ENCODE measurements at places on chromosomes 13 and 19.

GRCh38 chr19:11347546-11348039 lies 1.3 kb downstream of the CCDC159 start:
- DNase-seq = no peak

GRCh38 chr13:64429691-64430090 lies 2800.4 kb downstream of the PCDH9 start:
- DNase-seq = no peak

- no peak for DNase-seq
Observed at GRCh38 chr19:17797424-17798201, 2.7 kb downstream of the B3GNT3 start.

GRCh38 chr13:32951580-32951979 lies 64.6 kb upstream of the KL start:
- no peak for DNase-seq

GRCh38 chr19:5103061-5103701 lies 134.3 kb downstream of the KDM4B start:
- DNase-seq = no peak

- DNase-seq = no peak
Observed at GRCh38 chr13:90768116-90768515, 579.4 kb upstream of the MIR17HG start.

DNA sequence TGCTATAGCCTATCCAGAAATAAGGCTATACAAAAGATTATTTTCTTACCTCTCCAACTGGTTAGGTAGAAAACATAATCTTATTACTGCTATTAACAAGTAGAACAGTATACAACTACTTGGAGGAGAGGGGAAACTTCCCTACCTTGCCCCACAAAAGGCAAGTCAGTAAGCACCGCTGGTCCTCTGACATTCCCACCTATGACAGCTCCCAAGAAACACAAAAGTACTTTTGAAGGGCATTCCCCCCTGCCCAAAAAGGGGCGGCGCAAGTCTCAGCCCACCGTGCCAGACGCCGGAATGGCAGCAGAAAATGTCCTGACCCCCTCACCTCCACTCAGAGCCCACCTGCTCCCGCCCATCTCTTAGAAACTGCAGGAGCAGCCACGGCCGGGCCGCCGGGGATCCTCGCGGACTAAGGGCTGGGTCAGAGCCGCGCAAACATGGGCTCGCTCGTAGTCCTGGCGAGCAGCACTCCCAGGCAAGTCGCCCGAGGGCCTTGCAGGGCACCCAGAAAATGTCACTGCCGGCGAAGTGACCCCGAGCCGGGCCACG lies 437 bp downstream of the SUCLA2 start:
- DNase-seq = no peak

DNA sequence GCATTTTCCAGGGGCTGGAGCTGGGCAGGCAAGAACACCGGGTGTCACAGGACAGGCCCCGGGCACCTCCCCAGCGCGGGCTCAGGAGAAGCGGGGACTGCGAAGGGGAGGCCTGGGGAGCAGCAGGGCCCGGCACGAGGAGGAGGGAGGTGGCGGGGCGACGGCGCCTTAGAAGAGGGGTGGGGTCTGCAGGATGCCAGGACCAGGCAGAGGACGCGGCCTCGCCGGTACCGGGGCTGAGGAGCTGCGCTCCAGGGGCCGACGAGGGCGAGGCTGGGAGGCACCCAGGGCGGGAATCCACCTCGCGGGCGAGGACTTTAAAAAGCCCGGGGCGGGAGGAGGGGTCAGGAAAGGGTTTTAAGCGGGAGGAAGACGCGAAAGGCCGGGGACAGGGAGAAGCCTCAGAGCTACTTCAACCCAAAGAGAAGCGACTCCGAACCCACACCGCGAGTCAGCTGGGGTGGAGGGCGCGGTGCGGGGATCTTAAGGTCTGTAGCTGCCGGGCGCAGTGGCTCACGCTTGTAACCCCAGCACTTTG lies 665 bp downstream of the ZNF347 start:
- peak; percentile 34 for DNase-seq

DNA sequence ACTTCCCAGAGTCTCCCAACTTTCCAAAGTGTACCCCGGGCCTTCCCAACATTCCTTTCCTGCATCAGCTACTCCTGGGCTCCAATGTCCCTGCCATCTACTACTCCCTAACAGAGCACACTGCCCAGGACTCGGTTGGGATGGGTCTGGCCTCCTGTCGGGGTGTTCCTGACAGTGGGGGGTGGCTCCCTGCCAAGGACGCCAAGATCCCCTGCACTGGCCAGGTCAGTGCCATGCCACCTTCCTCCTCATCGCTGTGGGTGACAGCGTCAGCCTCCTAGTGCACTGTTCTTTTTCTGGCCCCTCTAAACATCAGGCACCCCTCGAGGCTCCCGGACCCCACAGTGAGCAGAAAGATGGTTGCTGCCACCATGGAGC lies 13.8 kb downstream of the EPS15L1 start:
- no peak for DNase-seq

DNA sequence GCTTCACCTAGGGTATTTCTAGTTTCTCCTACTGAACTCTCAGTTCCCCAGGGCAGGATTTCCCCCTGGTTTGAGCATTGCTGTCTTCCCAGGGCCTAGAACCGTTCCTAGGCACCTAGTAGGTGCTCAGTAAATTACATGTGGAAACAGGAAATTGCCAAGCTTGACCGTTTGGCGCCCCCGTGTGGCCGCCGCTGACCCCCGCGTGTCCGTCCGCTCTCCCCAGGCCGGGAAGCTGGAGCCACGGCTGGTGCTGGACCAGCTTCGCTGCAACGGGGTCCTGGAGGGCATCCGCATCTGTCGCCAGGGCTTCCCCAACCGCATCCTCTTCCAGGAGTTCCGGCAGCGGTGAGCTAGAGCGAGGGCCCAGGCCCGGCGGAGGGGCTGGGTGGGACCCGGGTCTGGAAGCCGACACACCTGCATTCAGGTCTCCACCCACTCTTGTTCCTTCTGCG lies 55.5 kb downstream of the MYH14 start:
- no peak for DNase-seq

DNA sequence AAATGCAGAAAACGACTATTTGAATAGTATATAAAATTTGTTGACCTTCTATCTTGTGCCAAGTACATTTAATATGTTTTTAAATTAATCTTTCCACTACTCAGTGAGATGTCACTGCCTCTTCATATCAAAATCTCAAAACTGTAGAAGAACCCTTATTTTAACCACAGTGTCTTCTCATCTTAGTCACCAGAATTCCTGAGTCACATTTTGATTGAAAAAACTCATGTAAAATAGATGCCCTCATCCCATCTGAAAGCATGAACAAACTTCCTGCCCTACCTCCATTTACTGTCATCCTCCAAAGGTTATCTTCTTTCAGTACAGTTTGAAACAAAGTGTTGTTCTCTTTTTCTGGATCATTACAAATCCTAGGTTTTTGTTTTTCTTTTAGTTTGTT lies 1215.4 kb downstream of the PCDH9 start:
- no peak for DNase-seq

- no peak for DNase-seq
Observed at GRCh38 chr13:113926951-113927660, 46.8 kb downstream of the C13orf46 start.

- DNase-seq = no peak
Observed at GRCh38 chr13:35764326-35765015, 288.0 kb upstream of the MAB21L1 start.

DNA sequence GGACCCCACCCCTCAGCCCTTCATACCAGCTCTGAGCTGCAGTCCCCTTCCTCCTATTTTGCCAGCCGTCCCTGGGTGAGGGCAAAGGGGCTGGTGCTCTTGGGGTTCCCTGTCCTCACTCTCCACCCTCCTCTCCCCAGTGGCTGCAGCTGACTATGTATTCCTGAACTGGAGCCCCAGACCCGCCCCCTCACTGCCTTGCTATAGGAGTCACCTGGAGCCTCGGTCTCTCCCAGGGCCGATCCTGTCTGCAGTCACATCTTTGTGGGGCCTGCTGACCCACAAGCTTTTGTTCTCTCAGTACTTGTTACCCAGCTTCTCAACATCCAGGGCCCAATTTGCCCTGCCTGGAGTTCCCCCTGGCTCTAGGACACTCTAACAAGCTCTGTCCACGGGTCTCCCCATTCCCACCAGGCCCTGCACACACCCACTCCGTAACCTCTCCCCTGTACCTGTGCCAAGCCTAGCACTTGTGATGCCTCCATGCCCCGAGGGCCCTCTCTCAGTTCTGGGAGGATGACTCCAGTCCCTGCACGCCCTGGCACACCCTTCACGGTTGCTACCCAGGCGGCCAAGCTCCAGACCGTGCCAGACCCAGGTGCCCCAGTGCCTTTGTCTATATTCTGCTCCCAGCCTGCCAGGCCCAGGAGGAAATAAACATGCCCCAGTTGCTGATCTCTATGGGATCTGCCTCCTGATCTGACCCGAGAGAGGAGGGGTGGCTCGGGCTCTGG lies 2.4 kb downstream of the COX7A1 start:
- DNase-seq = no peak

DNA sequence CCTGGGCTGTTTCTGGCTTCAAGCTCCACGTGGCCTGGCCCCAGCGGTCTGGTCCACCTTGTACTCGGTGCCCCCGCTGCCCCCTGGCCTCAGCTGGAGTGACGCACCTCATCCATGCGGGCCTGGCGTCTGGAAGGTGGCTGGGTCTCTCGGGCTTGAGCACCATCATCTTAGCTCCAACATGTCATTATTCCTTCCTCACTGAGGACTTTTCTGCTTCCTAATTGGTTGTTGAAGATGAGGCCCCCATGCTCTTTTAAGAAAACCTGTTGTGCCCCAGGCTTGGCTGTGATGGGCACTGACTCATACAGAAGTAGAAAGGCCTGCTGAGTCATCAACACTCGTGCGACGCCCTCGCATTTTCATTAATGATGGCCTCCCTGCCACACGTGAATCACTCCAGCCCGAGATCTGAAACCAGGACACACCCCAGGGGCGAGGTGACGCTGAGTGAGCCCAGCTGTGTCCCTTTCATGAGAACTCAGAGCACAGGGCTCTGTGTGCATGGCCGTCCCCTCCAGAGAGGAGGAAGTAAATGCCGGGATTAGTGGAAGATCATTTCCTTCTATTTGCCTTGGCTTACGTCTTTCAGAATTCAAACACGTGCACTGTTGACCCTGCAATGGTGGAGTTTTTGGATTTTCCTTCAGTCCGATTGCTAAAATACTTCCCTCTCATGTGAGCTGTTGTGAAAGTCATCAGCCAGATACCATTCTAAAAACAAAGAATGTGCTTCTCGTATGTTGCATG lies 14.0 kb upstream of the GJA3 start:
- peak; percentile 81 for DNase-seq

DNA sequence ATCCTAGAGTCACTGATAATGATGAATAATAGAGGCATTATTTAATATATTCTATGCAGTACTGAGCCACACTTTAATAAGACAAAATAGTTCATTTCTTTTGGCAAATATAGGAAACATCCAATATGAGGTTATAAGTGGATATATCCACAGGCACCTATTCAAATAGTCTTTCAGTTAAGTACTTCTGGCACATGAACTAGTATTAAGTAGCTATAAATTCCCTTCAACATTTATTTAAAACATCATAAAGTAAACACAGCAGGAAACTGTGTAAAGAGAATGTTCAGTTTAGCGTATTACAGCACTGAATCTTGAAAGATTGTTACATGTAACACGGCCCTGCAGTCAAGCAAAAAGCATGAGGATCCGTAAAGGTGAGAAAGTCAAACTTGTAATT lies 463.3 kb upstream of the KLF12 start:
- DNase-seq = no peak

DNA sequence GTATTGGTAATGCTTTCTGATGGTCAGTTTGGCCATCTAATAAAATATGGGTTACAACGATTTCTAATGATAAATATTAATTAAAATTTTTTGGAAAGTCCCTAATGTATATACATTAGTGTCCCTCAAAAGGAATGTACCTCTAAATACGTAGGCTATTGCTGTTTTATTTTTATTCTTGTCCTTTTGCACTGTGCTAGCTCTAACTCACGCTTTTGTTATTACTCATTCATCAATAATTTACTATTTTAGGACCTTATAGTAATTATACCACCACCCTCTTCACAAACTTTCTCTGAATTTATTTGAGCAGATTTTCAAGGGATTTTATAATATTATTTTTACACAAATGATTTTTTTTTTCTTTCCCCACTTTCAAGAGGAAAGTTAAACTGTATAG lies 795.9 kb upstream of the PCDH9 start:
- DNase-seq = no peak

- no peak for DNase-seq
Observed at GRCh38 chr19:12913011-12913561, 6.0 kb downstream of the SYCE2 start.

- DNase-seq = no peak
Observed at GRCh38 chr13:43122791-43123190, 99.4 kb downstream of the DNAJC15 start.

GRCh38 chr13:75787249-75787928 lies 151.3 kb downstream of the LMO7 start:
- DNase-seq = no peak

- no peak for DNase-seq
Observed at GRCh38 chr13:20607015-20607414, 40.1 kb downstream of the IFT88 start.

DNA sequence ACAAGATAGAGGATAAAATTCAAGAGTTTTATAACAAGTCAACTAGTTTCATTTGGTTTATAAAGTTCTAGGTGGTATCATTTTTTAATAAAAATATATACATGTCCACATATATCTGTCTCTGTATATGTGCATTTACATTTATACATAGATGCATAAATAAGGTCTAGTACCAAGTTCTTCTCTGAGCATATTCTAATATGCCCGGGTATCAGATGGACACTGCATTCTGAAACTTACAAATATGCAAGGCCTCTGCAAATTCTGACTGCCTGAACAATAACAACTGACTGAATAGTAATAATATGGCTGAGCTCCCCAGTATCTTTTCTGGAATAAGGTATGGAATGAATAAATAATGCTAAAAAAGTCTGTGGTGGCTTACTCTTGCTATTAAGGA lies 304.8 kb downstream of the KLF12 start:
- no peak for DNase-seq

DNA sequence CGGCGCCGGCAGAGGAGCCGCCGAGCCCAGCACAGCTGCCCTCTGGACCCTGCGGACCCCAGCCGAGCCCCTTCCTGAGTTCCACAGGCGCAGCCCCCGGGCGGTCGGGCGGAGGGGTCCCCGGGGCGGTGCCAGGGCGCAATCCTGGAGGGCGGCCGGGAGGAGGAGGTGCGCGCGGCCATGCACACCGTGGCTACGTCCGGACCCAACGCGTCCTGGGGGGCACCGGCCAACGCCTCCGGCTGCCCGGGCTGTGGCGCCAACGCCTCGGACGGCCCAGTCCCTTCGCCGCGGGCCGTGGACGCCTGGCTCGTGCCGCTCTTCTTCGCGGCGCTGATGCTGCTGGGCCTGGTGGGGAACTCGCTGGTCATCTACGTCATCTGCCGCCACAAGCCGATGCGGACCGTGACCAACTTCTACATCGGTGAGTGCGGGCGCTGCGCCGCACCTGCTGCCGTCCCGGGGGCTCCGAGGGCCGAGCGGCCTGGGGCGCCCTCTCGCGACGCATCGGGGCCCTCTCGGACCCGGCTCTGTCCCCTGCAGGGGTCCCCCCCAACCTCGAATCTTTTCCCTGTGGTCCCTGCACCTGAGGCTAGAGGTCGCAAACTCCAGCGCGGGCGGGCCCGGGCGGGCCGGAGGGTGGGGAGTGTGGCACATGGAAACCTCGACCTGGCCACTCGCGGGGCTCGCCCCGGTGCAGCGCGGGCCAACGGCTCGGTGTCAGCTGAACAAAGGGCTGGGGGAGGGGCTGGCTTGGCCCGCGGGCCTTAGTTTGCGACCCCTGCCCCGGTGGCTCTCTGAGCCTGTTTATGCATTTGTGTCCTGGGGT lies at the start of gene KISS1R:
Gene KISS1R, plus strand, starts transcription at position 11 of the 829 bp plus-strand sequence. Its CDS starts 170 bp downstream, at position 181.
- DNase-seq = peak; percentile 66

All from CD4-positive, alpha-beta T cell treated with Interferon alpha-2 for 1 hour (primary cell).